ENCODE measurements at places on chromosomes 1 and 21. TPM values are rescaled to one million over a fixed set of nuclear protein-coding genes. Genes with fewer than 3 reads are reported as not detected.

KRTAP21-2 gene
- not detected for total RNA-seq

- DNase-seq: peak; percentile 83
Measured at GRCh38 chr1:157105988-157106812, 6.6 kb upstream of the ETV3L start.

DNA sequence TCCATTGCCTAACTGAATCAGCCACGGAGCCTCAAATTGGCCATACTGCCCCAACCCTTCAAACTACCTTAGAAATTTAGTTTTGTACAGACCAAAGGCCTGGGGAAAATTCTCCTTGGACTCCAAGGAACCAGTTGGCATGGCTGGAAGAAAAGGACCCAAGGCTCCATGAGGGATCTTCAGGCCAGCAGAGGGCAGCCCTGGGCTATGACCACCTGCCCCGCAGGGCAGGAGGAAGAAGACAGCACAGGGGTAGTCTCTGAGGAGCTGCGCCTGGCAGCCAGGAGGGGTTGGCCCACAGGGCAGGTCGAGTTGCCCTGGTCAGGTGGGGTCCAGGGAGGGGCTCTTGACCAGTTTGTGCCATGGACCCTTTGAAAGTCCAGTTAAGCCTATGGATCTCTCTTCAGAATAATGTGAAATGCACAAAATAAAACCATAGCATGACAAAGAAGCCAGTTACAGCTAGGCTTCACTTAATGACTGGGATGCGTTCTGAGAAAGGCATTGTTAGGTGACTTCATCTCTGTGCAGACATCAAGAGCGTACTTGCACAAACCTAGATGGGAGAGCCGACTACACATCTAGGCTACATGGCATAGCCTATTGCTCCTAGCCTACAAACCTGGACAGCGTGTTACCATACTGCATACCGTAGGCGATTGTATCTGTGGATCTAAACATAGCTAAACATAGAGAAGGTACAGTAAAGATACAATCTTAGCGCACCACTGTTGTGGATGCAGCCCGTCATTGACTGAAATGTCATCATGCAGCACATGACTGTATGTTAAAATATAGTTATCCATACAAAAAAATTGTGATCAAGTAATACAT is 26.1 kb downstream of the CACNA1S start:
- no peak for DNase-seq

NEXN gene
- total RNA-seq: 15.4 TPM

SLC9A1 gene
- 24.4 TPM for total RNA-seq

KCNC4 gene
- total RNA-seq: 12.8 TPM

RAB3B gene
- total RNA-seq: not detected

DNA sequence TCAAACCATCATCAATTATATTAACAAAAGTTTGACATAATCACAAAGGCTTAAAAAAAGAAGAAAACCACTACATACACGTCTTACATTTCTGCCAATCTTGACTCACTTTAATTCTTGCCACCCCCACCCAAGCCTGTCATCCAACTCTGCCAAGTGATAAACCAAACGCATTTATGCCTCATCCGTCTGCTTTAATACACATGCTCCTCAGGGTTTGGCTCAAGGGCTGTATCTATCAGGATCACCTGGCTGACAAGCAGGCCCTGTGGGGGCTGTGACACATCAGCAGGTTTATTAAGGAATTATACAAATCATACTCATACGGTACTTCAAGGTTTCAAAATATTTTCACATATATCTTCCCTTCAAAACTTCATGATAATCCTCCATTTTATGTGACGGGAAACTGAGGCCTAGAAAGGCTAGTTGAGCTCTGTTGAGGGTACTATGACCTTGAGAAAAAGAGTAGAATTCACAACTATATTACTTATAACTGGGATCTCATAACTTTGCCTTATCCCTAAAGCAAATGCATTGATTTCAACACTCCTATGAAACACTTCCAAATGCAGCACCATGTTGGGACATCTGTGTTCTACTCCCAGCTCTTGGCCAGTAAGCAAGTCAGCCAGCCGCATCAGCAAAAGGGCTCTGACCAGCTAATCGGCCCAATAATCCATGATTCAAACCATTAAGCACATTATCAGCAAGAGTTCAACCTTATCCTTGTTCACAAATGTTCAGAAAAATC is 8.7 kb downstream of the SORT1 start:
- DNase-seq: no peak

TRNP1 gene
- total RNA-seq: 1.7 TPM

GRCh38 chr1:179973198-179974110 is 18.8 kb downstream of the CEP350 start:
- no peak for DNase-seq

FMO4 gene
- total RNA-seq: 3.6 TPM

DNA sequence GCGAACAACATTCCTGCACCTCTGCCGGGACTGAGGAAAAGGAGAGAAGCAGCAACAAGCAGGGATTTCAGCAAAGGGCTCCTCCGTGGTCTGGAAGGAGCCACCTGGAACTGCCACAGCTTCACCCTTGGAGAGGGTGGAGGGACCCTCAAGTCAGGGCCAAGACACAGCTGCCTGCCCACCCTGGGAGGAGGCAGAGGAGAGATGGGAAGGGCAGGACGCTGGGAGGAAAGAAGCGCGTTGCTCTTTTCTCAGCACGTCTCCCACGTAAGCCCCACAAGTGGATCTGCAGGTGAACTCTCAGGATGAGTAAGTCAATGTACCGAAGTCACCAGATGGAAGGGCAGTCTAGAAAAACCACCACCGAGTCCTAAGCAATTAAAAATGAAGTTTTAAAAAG is 39.6 kb downstream of the SLC19A1 start:
- no peak for DNase-seq

OR2AK2 gene
- total RNA-seq: not detected

LCE2C gene
- not detected for total RNA-seq

DNA sequence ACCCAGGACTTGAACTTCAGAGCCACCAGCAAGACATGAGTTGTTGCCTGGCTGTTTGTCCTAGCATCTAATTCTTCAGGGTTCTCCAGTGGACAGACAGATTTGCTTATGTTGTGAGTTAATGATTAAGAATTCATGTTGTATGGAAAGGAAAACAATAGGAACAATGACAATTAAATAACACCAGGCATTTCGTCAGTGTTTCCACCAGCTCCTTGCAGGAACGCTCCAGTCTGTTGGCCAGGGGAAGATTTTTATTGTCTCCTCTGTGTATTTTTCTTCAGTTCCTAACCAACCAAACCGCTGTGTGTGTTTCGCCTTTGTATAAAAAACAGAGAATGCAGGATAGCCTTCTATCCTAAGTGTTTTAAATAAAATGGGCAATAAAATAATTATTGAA is 64.4 kb upstream of the PTGFR start:
- DNase-seq: no peak

ALG14 gene
- total RNA-seq: 8.1 TPM

GRCh38 chr1:15417059-15417934 is 7.6 kb downstream of the EFHD2 start:
- DNase-seq: no peak

ELAPOR1 gene
- 0.26 TPM for total RNA-seq

- no peak for DNase-seq
Measured at GRCh38 chr21:25506887-25507286, 100.4 kb downstream of the MRPL39 start.

BSDC1 gene
- total RNA-seq: 63.2 TPM

DNA sequence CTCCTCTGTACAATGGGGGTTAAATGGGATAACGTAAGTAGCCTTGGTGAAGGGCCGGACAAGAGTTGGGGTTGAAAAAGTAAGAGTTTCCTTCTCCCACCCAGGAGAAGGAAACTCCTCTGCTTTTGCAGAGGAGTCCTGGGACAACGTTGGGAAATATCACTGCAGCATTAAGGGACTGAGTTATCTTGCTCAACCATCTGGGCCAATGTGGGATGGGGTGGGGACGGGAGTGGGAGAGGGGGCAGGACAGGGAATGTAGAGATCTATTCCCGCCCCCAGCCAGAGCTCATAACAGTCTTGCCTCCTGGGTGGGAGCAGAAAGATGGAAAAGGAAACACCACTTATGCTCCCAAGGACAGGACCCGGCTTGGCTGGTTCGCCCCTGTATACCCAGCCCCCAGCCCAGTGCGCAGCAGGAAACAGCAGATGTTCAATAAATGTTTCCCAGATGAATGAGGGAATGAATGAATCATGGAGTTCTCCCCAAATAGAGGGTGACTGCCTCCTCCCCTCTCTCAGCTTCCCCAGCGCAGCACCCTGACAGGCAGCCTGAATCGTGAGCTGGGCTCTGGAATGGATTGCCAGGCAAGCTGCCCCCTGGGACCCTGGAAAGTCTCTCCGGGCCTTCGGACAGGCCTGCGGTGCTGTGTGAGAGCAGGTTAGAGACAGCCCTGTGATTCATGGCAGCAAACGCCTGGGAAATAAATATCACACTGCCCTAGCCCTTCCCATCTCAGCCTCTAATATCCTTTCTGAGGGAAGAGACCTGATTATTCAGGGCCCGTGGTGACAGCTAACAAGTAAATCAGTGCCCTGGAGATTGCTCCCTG is 24.8 kb downstream of the FBXO2 start:
- DNase-seq: no peak

GRCh38 chr1:81459043-81459442 is 341.7 kb upstream of the ADGRL2 start:
- no peak for DNase-seq

DNA sequence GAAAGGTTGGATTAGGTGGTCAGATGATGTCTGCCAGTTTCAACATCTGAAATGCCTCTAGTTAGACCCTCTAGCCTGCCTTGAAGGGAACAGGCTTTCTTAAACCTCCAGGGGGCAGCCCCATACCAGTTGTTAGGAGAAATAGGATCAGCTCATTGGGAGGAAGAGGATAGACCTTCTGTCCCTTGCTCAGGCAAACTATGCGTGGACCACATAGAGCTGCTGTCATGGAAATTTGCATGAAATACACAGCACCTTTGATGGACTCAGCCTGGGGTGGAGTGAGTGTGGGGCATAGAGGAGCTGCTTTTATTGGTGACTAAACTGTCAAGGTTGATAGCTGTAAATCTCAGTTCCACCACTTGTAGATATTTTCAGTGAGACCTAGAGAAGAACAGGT is 38.4 kb upstream of the SPAG17 start:
- no peak for DNase-seq

KRTAP23-1 gene
- not detected for total RNA-seq

- no peak for DNase-seq
Measured at GRCh38 chr1:173925306-173926242, 8.4 kb upstream of the SERPINC1 start.

- DNase-seq: no peak
Measured at GRCh38 chr1:2238361-2239012, 10.4 kb downstream of the SKI start.

SH2D5 gene
- 0.22 TPM for total RNA-seq

Data from mesenteric fat pad (tissue), 1 donor.